ENCODE measurements at places on chromosomes 11 and 22.
A peak's percentile ranks its signal among the peaks of the same experiment; 100 is the strongest.

DNA sequence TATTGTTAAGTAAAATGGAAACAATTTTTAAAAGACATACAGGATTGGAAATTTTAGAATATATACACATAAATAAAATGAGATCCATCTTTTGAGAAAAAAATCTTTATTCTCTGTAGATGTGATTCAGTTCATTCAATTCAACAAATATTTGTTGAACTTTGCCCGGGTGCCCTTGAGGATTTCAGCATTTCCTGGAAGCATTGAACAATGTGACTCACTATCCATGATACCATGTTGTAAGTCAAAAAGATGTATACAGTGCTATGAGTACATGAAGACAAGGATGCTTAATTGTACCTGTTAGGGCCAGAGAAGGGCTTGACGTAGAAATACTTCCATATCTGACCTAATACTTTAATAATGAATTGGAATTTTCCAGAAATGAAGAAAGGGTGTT lies 353.7 kb downstream of the METTL15 start:
- DNase-seq, result no peak

- DNase-seq, result no peak
Measured at GRCh38 chr11:23586173-23586572, 725.9 kb upstream of the CCDC179 start.

DNA sequence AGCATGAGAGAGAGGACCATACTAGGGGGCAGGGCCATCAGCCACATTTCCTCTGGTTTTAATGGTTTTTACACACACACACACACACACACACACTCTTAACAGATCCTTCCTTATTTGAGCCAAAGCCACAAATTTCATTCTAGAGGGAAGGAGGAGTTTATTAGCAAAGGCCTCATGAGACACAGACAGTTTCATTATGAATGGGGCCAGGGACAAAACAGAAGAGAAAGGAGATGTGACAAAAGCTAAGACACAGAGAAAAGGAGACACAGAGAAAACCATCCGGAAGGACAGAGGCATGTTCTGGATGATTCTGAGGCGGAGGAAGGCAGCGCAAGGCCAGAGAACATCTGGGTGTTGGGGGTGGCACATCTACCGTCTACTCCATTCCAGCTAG lies 32.2 kb upstream of the ARFGAP3 start:
- no peak for DNase-seq

- DNase-seq, result no peak
Measured at GRCh38 chr22:41377846-41378245, 3.9 kb upstream of the TEF start.

DNA sequence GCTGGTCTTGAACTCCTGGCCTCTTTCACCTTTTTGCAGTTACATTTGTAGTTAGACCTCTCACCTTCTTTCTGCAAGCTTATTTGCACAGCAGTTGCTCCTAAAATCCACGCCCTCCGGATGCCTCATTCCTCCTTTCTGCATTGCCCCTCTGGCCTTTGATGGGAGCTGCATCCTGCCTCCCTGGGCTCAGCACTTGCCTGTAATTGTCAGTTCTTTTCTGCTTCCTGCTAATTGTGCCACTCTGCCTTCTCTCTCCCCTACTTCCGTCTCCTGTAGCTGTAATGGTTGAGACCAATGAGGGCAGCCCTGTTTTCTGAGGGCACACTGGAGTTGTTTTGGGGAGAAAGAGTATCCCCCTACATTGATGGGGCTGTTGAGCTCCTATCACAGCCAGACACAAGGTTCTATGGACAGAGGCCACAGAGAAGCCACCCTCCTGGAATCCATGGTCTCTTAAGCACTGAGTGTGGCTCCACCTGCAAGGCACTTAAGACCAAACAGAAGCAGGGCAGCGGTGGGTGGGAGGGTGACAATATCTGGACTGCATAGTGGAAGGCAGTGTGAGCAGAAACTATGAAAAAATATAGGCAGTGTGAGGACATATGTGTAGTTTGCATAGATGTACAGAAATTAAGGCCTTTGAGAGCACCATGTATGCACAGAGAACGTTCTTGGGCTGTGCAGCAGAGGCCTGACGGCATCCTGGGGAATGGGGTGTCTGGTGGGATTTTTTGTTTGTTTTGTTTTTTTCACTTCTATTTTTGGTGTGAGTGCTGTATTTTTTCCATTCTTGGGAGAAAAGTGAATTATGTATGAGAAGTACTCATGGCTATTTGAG lies 30.5 kb downstream of the YDJC start:
- no peak for DNase-seq

DNA sequence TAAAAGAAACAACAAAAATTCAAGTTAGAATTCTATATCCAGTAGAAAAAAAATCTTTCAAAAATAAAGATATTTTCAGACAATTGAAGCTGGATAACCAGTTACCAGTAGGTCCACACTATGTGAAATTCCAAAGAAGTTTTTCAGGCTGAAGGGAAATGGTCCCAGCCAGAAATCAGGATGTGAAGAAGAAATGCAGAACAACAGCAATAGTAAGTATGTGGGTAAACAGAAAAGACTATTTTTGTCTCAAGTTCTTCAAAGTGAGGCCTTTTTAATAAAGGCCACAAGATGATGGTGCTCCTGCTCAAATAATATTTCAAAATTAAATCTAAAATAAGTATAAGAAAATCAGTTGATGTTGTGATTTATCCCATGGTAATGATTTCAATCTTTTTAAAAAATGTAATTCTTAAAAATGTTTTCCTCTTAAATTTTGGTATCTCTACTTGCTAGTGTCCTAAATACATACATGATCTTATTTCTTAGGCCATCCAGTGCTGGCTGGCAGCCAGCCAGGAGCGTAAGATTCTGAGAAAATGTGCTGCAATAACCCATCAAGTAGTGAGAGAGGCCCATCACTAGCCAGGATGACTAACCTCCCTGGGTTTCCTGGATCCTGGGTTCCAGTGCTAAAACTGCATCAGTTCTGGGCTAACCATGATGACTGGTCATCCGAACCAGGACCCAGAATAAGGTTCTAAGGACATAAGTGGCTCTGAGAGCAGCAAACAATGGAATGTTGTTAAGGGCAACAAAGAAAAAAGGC lies 15.6 kb upstream of the UCP3 start:
- DNase-seq, result peak; percentile 81
